ENCODE measurements at places on chromosomes 11 and 22.

GRCh38 chr11:19955660-19956059, 204.6 kb downstream of the DBX1 start:
- DNase-seq: no peak

DNA sequence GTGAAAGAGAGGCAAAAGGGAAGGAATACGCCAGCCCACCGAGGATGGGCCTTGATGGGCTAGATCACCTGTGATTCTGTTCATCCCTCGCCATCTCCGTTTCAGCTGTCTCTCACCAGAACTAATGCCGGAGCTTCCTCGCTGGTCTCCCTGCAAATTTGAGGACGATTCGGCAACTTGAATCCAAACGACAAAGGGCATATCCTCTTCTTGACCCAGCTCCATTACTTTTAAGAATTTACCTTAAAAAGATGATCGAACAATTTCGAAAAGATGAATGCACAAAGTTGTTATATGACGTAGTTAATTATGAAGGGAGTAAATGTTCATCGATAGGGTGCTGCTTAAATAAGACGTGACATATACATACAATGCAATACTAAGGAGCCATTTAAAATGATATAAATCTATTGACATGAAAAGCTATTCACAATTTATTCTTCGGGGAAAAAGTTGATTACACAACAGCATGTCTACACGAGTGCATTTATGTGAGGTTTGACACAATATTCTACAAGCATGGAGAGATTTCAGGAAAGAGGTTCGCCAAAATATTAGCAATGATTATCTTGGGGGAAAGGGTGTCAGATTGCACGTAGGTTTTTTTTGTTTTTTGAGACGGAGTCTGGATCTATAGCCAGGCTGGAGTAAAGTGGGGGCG, 937 bp upstream of the FAM168A start:
- DNase-seq: no peak

- no peak for DNase-seq
These were observed 16.3 kb downstream of the MYO7A start for GRCh38 chr11:77144196-77144856.

DNA sequence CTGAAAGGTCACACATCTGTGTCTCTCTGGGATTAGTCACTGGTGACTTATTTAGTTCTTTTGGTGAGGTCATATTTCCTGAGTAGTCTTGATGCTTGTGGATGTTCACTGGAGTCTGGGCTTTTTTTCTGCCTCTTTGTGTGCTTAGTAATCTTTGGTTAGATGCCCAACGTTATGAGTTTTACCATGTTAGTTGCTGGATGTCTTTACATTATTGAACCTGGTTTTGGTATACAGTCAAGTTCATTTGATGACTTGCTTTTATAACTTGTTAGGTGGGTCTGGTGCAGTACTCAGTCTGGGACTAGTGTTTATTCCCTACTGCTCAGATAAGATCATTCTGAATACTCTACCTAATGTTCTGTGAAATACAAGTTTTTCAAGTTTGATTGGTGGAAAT, 26.2 kb upstream of the SLC37A2 start:
- no peak for DNase-seq

DNA sequence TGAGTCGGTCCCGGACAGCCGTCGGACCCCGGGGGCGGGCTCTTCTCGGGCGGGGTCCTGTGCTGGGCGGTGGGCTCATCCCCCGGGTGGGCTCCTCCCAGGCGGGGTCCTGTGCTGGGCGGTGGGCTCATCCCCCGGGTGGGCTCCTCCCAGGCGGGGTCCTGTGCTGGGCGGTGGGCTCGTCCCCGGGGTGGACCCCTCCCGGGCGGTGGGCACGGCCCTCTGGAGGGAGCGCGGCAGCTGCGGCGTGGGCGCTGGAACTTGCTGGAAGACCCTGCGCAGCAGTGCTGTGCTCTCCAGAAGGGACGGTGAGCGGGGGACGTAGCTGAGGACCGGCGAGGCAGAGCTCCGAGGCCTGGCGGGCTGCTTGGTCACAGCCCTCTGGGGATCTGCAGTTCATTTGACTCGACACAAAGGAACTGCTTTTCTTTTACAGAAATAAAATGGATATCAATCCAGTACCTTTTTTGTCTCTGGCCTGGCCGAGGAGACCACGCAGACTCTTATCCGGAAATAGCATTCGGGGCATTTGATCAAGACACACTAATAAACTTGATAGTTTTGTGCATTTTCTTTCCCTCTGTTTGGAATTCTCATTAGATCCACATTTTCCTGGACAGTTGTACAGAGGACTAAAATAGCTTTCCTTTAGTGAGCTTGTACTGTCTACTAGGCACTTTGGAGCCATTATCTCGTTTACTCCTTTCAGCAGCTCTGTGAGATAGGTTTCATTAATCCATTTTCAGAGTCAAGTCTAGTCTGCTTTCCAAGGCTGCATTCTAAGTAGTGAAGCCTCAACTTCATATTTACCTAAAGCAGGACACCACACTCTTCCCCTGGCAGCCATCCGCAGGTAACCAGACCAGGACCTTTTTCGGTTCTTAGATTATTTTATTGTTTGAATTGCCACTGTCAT, 812 bp downstream of the JAM3 start:
- DNase-seq: no peak

DNA sequence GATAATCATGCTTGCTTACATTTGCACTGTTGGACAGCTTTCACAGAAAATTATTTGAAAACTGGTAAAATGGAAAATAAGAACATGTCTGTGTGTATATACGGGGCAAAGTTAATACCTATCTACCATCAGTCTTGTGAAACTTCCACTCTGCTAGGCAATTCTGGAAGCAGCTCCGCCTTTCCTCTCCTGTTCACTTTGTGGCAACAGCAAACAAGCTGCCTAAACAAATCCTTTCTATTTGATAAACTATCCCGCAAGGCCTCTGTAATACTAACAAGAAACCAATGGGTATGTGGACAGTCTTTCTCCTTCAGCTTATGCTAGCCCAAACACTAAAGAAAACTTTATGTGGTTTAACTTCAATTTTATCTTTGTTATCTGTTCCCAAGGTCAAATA, 39.2 kb upstream of the RAPSN start:
- no peak for DNase-seq

DNA sequence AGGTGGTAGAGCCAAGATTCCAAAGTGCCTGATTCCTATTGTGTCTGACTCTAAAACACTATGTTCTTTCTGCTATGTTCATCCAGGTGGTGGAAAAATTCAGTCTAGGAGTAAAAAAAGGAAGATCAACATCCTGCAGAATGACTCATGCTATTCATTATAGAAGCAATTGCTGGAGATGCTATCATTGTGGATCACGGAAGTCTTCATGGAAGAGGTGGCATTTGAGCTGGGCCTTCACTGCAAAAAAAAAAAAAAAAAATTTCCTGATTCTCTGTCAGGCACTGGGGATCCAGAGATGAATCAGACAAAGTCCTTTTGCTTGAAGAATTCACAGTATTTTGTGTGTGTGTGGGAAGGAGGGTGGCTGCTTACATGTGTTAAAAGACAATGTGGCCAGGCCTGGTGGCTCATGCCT, 1.4 kb upstream of the UVRAG start:
- DNase-seq: no peak

GRCh38 chr11:107565219-107565937, at the start of gene ALKBH8:
Gene ALKBH8, minus strand, starts transcription at chr11:107565735. Its CDS starts 4,842 bp downstream, at chr11:107560893.
- peak; percentile 45 for DNase-seq

DNA sequence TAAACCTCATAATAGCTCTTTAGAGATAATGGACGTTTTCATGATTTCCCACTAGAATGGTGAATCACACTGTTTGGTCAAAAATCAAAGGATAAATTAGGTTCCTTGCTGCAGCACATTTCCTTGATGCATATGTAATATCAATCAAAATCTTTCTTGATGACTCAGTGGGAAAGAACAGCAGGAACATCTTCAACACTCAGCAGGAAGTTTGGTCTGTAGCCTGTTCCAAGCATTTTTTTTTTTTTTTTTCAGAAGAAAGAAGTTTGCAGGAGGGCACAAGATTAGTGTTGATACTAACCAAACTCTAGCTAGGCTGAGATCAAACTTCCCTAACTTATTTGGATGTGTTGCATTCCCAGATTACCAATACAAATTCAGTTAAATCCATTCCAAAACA, 1529.8 kb downstream of the FAM181B start:
- no peak for DNase-seq

- DNase-seq: no peak
These were observed 60.7 kb downstream of the LRRC32 start for GRCh38 chr11:76609736-76610370.

- DNase-seq: no peak
These were observed 167.7 kb downstream of the CEP164 start for GRCh38 chr11:117495357-117495756.

DNA sequence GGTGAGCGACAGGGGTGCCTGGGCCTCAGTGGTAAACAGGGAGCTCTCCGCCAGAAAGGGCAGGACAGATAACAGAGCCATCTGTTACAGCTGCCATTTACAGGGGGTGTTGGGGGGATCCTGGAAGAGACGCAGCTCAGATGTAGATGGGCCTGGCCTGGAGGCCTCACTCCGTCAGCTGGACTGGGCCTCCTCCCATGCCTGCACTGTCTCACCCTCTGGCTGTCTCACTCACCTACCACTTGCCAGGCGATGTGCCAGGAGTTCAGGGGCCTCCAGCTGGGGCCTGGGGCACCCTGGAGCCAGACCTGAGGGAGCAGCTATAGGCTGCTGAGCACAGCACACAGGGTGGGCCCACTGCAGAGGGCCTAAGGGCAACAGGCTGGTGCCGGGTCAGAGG, 16.3 kb upstream of the SUSD2 start:
- no peak for DNase-seq

GRCh38 chr11:31649129-31649966, 139.8 kb downstream of the ELP4 start:
- DNase-seq: no peak

DNA sequence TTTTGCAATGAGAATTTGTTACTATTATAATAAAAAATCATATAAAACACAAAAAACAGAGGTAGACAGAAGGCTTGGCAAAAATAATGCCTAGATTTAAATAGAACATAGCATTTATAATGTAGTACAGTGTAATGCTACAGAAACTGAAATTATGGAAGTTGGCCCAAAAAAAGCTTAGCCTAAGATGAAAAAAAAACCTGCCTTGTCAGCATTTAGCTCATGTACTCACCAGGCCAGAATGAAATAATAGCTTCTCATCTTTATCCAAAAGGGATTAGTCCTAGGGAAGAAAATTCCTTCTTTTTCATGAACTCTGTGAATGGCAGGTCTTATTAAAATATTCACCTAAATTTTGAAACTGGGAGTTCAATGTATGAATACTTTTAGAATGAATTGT, 951.1 kb downstream of the LRRC4C start:
- no peak for DNase-seq

GRCh38 chr22:35539910-35540594, 579 bp upstream of the RASD2 start:
- DNase-seq: peak; percentile 64

All from HuH-7.5 (cell line).